Activated CD4-positive, alpha-beta memory T cell treated with anti-CD3 and anti-CD28 coated beads, Interleukin-2, amount 10 ng/mL, durations not matched to agents 7 days and 5 days (primary cell): ENCODE measurements at places on chromosomes 11 and 22.

GRCh38 chr22:37202716-37203115 lies 9.6 kb downstream of the SSTR3 start:
- DNase-seq: no peak
- H3K27me3 ChIP-seq: no peaks in the 10 kb centered on the region
- no peak overlapping the region for H3K4me3 ChIP-seq
- H3K4me1 ChIP-seq: peaks cover 21% of the 10 kb centered on the region
- no peak overlapping the region for H3K27ac ChIP-seq
- H3K36me3 ChIP-seq: no peaks in the 10 kb centered on the region

DNA sequence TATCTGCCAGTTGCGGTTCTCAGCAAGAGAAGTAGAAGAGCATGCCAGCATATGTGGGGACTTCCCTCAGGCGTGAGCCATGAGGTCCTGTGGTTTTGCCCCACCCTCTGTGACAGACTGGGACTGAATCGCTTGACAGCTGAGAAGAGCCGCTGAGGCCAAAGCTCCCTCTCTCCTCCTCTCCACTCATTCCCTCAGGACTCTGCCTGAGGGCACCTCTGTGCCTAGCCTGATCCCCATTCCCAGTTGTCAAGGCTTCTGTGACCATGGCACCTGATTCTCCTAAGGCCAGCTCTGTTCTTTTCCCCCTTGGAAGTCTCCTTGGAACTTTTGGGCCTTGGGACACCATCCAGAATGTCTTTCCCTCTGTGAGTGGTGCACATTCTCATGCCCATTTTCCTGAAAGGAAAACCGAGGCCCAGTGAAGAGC lies 27.0 kb downstream of the ART5 start:
- peak; percentile 58 for DNase-seq
- no peak overlapping the region for H3K4me3 ChIP-seq
- peaks cover 16% of the 10 kb centered on the region for H3K4me1 ChIP-seq
- no peak overlapping the region for H3K27ac ChIP-seq
- no peaks in the 10 kb centered on the region for H3K36me3 ChIP-seq

DNA sequence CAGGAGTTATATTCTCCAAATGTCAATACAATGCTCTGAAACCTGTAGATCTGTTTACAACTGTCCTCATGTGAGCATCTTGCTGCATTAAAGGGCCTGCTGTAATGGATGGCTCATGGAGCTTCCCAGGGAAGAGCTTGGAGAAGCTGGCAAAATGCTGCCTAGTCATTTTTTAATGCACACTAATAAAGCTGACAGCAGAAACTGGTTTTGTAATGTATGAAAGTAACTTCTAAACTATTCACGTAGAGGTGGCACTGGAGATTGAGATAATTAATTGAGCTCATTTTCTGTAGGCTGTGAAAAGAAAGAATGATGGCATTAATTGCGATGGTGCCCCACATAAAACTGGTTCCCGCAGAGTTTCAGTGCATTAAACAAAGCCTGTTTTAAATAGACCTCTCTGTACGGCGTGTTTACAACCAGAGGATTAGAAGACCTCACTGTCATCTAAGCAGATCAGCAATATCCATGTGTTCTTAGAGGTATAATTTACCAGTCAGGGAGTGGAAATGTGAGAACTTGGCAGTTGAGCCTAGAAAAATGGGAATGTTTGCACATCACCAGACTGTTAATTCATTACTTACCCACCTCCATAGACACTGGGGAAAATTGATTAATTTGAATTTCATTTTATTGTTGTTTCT lies 16.0 kb downstream of the POLA2 start:
- no peak overlapping the region for H3K27ac ChIP-seq
- no peak for DNase-seq
- H3K36me3 ChIP-seq: peaks cover 66% of the 10 kb centered on the region

GRCh38 chr11:82818409-82819043 lies 81.7 kb downstream of the PRCP start:
- no peaks in the 10 kb centered on the region for H3K4me1 ChIP-seq
- H3K4me3 ChIP-seq: no peak overlapping the region
- H3K36me3 ChIP-seq: no peaks in the 10 kb centered on the region

DNA sequence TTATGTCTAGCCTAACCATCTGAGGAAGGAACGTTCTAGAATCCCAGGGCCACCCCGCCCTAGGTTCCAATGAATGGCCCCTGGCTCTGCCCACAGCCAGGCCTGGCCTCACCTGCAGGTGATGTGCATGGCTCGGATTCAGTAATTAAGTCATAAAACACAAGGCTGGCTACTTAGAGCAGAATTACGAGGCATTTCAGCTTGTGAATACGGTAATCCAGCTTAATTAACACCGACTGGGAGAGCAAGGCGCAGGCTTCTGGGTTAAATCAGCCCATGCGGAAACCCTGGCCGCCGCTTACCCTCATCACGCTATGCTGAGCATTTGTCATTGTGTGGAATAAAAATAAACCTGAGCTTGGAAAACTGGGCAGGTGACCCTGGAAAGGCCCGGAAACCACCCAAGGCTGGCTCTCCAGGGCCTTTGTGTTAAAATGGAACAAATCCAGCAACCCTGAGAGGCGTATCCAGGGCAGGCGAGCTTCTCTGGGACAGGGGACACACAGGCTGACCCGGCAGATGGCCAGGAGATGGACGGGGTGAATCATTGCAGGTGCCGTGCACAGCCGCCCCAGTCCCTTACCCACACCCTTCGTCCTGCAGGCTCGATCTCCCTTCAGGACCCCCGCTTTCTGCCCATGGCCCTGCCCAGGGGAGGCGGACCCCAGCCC lies 220.2 kb downstream of the CTTN start:
- H3K27ac ChIP-seq: no peak overlapping the region
- no peaks in the 10 kb centered on the region for H3K4me1 ChIP-seq
- no peaks in the 10 kb centered on the region for H3K27me3 ChIP-seq
- H3K4me3 ChIP-seq: no peak overlapping the region

GRCh38 chr11:121661880-121662486 lies 209.2 kb upstream of the SORL1-AS1 start:
- no peak overlapping the region for H3K4me3 ChIP-seq
- DNase-seq: no peak
- no peaks in the 10 kb centered on the region for H3K4me1 ChIP-seq
- no peak overlapping the region for H3K27ac ChIP-seq

- no peak for DNase-seq
- H3K4me1 ChIP-seq: no peaks in the 10 kb centered on the region
- H3K27ac ChIP-seq: no peak overlapping the region
- peaks cover 50% of the 10 kb centered on the region for H3K27me3 ChIP-seq
- peaks cover 2% of the 10 kb centered on the region for H3K36me3 ChIP-seq
- H3K4me3 ChIP-seq: no peak overlapping the region
Measured at GRCh38 chr11:116579031-116579653, 193.6 kb downstream of the BUD13 start.

DNA sequence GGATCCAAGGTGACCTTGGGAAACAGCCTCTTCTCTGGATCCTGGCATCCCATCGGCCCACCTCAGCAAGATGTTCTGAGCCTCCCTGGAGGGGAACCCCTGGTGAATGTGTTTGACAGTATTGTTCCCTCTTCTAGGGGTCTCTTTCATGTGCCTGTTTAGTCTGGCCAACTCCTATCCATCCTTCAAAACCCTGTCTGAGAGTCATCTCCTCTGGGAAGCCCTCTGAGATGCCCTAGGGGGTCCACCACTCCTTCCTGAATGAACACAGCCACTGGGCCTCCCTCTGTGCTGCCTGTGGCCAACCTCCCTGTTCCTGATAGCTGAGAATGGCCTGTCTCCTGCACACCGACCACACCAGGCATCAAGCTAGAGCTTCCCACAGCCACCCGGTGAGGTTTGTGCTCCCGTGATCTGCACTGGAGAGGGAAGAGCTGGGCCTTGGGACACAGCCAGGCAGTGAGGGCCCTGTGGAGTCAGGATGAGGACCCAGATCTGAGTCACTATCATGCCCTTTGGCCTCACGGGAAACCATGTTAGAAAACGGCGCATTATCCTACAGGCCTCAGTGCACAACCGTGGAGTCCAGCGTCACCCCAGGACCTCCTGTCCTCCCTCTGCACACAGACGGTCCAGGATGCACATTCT lies 8.8 kb downstream of the WNT7B start:
- H3K36me3 ChIP-seq: peaks cover 2% of the 10 kb centered on the region
- no peak for DNase-seq
- no peaks in the 10 kb centered on the region for H3K4me1 ChIP-seq
- peaks cover 39% of the 10 kb centered on the region for H3K27me3 ChIP-seq
- H3K4me3 ChIP-seq: no peak overlapping the region

- no peaks in the 10 kb centered on the region for H3K27me3 ChIP-seq
- no peak for DNase-seq
- H3K4me3 ChIP-seq: no peak overlapping the region
- H3K27ac ChIP-seq: no peak overlapping the region
- H3K36me3 ChIP-seq: no peaks in the 10 kb centered on the region
Measured at GRCh38 chr22:38832005-38832978, 11.5 kb downstream of the NPTXR start.

DNA sequence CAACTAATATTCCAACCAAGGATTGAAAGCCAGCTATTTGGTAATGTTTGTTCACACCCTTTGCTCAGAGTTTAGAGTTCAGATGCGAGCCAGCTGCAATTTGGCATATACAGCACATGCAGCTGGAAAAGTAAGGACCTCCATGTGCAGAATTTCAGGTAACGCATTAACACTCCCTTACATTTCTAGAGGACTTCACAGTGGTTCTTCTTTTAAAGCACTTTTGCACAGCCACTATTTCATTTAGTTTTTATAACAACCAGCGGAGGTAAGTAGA lies 3.4 kb downstream of the POU2AF3 start:
- no peak overlapping the region for H3K4me3 ChIP-seq
- H3K27me3 ChIP-seq: peaks cover 53% of the 10 kb centered on the region
- no peak for DNase-seq
- H3K27ac ChIP-seq: no peak overlapping the region
- H3K4me1 ChIP-seq: peaks cover 4% of the 10 kb centered on the region

DNA sequence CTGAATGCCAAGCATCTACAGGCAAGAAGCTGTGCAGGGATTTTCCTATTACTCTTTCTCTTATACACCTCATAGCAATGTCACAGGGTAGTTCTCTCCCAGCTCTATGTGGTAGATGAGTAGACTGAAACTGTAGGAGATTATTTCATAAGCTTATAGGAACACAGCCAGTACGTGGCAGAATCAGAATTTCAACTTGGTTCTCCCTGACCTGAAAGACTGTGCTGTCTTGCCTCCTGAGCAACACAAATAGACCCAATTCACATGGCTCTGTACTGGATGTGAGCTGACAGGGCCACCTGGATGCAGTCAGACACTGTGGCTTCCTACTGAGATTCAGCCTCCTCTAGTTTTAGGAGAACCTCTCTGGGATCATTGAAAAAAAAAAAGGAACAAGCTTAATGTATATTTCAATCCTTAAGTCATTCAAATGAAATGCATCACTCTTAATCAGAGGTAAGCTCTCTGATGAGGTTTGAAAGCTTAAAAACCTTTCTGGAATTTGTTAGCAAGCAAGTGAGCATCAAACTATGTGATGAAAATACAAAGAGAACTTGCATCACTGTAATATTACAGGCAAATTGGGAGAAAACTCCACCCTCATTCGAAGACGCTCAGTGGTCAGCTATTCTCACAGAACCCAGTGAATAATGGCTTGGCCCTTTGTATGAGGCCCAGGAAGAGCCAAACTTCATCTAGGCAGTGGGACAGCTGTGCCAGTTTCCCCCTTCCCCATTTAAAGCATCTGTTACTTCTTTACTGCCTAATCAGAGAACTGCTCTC lies 1039.3 kb downstream of the NTM start:
- no peak overlapping the region for H3K4me3 ChIP-seq
- DNase-seq: no peak
- H3K27ac ChIP-seq: no peak overlapping the region
- H3K4me1 ChIP-seq: no peaks in the 10 kb centered on the region
- no peaks in the 10 kb centered on the region for H3K27me3 ChIP-seq
- no peaks in the 10 kb centered on the region for H3K36me3 ChIP-seq

DNA sequence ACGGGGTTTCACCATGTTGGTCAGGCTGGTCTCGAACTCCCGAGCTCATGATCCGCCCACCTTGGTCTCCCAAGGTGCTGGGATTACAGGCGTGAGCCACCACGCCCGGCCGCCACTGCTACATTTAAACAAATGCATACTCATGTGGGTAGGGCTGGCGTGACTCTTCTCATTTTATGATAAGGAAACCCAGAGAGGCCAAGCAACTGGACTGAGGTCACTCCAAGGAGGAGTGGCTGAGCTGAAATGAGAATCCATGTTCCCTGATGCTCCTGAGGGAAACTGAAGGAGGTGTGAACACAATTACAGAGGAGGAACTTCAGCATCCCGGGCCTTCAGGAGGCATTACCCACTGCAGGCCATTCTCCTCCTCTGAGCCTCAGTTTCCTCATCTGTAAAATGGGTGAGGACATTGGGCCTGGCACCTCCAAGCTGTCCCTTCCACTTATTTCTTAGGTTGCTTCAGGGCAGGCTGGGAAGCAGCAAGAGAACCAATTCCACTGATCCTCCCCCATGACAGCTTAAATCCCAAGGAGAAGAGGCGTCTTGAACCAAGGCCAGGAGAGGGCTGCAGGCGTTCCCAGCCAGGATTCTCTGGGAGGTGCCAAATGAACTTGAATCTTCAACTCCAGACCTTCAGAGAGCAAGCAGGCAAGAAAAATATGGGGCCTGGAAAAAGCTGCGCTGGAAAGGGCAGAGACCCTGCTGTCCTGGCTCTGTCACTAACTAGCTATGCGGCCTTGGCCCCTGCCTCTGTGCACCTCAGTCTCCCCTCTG lies 2.9 kb downstream of the TST start:
- H3K4me3 ChIP-seq: no peak overlapping the region
- DNase-seq: no peak
- no peak overlapping the region for H3K27ac ChIP-seq
- no peaks in the 10 kb centered on the region for H3K27me3 ChIP-seq

DNA sequence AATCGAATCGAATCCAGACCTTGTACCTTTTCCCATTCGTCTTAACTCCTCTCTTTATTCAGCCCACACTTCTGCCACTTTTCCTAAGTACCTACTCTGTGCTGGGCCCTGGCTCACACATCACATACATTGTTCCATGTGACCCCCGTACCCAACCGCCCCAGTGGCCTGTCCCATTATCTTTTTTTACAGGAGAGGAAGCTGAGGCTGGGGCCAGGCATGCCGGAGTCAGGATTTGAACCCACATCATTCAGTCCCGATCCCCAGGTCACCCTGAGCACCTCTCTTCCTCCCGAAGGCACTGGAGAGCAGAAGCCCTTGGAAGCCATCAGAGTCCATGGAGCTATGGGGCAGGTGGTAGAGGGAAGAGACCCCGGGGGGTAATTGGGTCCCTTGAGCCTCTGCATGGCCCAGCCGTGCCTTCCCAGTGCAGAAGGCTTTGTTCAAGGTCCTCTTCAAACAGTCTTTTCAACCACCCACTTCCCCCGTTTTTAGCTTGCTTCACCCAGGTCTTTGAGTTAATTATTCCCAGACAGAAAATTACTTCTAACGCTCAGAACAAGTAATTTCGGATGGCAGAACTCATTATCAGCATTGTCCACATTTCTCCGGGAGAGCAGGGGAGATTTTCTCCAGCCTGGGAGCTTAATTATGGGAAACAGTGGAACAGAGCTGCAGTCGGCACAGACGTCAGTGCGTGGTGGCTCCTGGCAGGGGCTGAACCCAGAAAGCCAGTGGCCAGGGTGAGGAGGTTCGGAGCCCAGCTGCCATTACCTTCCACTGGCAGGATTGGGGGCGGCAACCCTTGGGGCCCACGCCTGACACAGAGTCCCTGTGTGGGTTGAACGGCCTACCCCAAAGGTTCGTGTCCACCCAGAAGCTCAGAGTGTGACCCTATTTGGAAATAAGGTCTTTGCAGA lies 82.4 kb upstream of the RTL6 start:
- no peaks in the 10 kb centered on the region for H3K36me3 ChIP-seq
- no peak overlapping the region for H3K4me3 ChIP-seq
- no peaks in the 10 kb centered on the region for H3K4me1 ChIP-seq
- H3K27ac ChIP-seq: no peak overlapping the region
- peaks cover 15% of the 10 kb centered on the region for H3K27me3 ChIP-seq
- no peak for DNase-seq

GRCh38 chr22:30643055-30643875 lies 7.7 kb downstream of the SLC35E4 start:
- peaks cover 35% of the 10 kb centered on the region for H3K4me1 ChIP-seq
- no peak for DNase-seq
- H3K27ac ChIP-seq: peak overlapping the region; percentile 65
